ENCODE measurements at places on chromosomes 3 and 15. TPM values are rescaled to one million over a fixed set of nuclear protein-coding genes. Genes with fewer than 3 reads are reported as not detected.

The ADAMTS7 gene
- 7.4 TPM for total RNA-seq

The HYAL1 gene
- 3.5 TPM for total RNA-seq

The EOMES gene
- total RNA-seq: 0.48 TPM

The SLC12A8 gene
- total RNA-seq: 0.48 TPM

The DISP2 gene
- total RNA-seq: under 0.01 TPM
